IMR-90 (cell line): ENCODE measurements at places on chromosomes 16 and 17. TPM values are rescaled to one million over a fixed set of nuclear protein-coding genes. Genes with fewer than 3 reads are reported as not detected.

- H3K27me3 ChIP-seq: no peaks in the 10 kb centered on the region
- H3K27ac ChIP-seq: no peak overlapping the region
- no peak overlapping the region for H3K4me3 ChIP-seq
- peaks cover 21% of the 10 kb centered on the region; the same call in 1 of the 2 replicates for H3K36me3 ChIP-seq
- no peak for DNase-seq
These were observed 4.5 kb upstream of the HSD17B1 start for GRCh38 chr17:42548070-42548837.

GRCh38 chr17:65231086-65231485 is 93.9 kb downstream of the RGS9 start:
- DNase-seq: no peak
- peaks cover 3% of the 10 kb centered on the region; the same call in 1 of the 2 replicates for H3K27me3 ChIP-seq
- no peaks in the 10 kb centered on the region for H3K36me3 ChIP-seq
- peaks cover 2% of the 10 kb centered on the region; the same call in 1 of the 2 replicates for H3K4me1 ChIP-seq
- no peak overlapping the region for H3K4me3 ChIP-seq

ERN2 gene
- 0.39 and 0.60 TPM in 2 replicates for polyA plus RNA-seq

XAF1 gene
- 0.50 and 1.3 TPM in 2 replicates for polyA plus RNA-seq

- H3K4me1 ChIP-seq: peaks cover 26% of the 10 kb centered on the region
- H3K4me3 ChIP-seq: no peak overlapping the region
- peak; percentile 80 for DNase-seq
- no peak overlapping the region for H3K27ac ChIP-seq
- no peaks in the 10 kb centered on the region for H3K36me3 ChIP-seq
These were observed 18.0 kb upstream of the JPH3 start for GRCh38 chr16:87584271-87584670.

GRCh38 chr16:66007717-66008116 is 358.8 kb upstream of the CDH5 start:
- H3K36me3 ChIP-seq: no peaks in the 10 kb centered on the region
- H3K4me1 ChIP-seq: peaks cover 19% of the 10 kb centered on the region
- peak; percentile 93 for DNase-seq
- peak overlapping the region; percentile 70; the same call in 1 of the 2 replicates for H3K27ac ChIP-seq

- no peak overlapping the region for H3K4me3 ChIP-seq
- no peaks in the 10 kb centered on the region for H3K36me3 ChIP-seq
- H3K27me3 ChIP-seq: peaks cover 52% of the 10 kb centered on the region
- H3K4me1 ChIP-seq: no peaks in the 10 kb centered on the region
- no peak for DNase-seq
These were observed 28.6 kb downstream of the OSBPL7 start for GRCh38 chr17:47792979-47793378.

ATAD5 gene
- 0.93 and 1.0 TPM in 2 replicates for polyA plus RNA-seq

- H3K4me3 ChIP-seq: no peak overlapping the region
- H3K36me3 ChIP-seq: no peaks in the 10 kb centered on the region
- no peak for DNase-seq
- H3K27ac ChIP-seq: no peak overlapping the region
- no peaks in the 10 kb centered on the region for H3K4me1 ChIP-seq
- H3K27me3 ChIP-seq: no peaks in the 10 kb centered on the region; the same call in 1 of the 2 replicates
These were observed 256.3 kb upstream of the ZFHX3 start for GRCh38 chr16:73304008-73304774.

- H3K4me3 ChIP-seq: no peak within 1 kb of the TSS
- H3K27ac ChIP-seq: no peak within 1 kb of the TSS
- H3K36me3 ChIP-seq: no peaks in the 10 kb centered on the region
- H3K4me1 ChIP-seq: no peaks in the 10 kb centered on the region
- DNase-seq: peak; percentile 51
- H3K27me3 ChIP-seq: peaks cover 91% of the 10 kb centered on the region
These were observed at the start of gene SP6 for GRCh38 chr17:47850692-47851573. Gene SP6, minus strand, starts transcription at chr17:47851163. Its CDS starts 2,734 bp downstream, at chr17:47848429.

PIGQ gene
- 36.8 and 40.5 TPM in 2 replicates for polyA plus RNA-seq

DNA sequence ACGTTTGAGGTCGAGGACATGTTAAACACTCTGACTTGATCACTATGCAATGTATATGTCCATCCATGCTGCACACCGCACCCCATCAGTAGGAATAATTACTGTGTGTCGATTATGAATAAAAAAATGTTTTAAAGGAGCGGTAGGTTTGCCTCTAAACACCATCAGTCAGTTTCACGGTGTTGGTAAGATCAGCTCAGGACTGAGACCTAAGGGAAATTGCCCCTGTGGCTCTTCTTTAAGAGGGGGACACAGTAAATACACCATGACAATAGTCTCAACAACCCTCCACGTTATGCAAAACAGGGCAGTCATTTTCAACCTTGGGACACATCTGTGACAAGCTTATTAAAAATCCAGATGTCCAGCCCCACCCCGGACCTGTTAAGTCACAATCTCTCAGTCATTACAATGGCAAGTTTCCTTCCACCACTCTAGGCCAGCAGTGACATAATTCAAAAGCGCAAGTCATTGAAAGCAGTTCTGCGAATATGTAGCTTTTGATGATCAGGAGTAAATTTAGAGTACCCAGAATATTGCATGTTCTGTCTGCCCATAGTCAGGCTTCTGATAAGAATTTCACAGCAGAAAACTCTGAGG is 1.2 kb downstream of the ATMIN start:
- no peak for DNase-seq
- no peaks in the 10 kb centered on the region for H3K27me3 ChIP-seq
- peak overlapping the region; percentile 89 for H3K4me3 ChIP-seq
- peak overlapping the region; percentile 2 for H3K27ac ChIP-seq
- peaks cover 8% of the 10 kb centered on the region for H3K36me3 ChIP-seq

GRCh38 chr16:85898521-85899442 is at the start of gene IRF8:
Gene IRF8, plus strand, starts transcription at chr16:85899162. Its CDS starts 3,854 bp downstream, at chr16:85903016.
- DNase-seq: no peak
- no peaks in the 10 kb centered on the region for H3K36me3 ChIP-seq
- no peak within 1 kb of the TSS for H3K27ac ChIP-seq
- H3K4me1 ChIP-seq: no peaks in the 10 kb centered on the region; the same call in 1 of the 2 replicates

XYLT1 gene
- 9.0 and 9.7 TPM in 2 replicates for polyA plus RNA-seq

CES5A gene
- not detected in 2 replicates for polyA plus RNA-seq
